Stimulated activated CD8-positive, alpha-beta memory T cell treated with anti-CD3 and anti-CD28 coated beads, Interleukin-7, amount 100 ng/mL, for 24 hours (primary cell): ENCODE measurements at places on chromosomes 16 and 17.

GRCh38 chr16:54996186-54996585 lies 65.5 kb downstream of the IRX5 start:
- no peak for DNase-seq

DNA sequence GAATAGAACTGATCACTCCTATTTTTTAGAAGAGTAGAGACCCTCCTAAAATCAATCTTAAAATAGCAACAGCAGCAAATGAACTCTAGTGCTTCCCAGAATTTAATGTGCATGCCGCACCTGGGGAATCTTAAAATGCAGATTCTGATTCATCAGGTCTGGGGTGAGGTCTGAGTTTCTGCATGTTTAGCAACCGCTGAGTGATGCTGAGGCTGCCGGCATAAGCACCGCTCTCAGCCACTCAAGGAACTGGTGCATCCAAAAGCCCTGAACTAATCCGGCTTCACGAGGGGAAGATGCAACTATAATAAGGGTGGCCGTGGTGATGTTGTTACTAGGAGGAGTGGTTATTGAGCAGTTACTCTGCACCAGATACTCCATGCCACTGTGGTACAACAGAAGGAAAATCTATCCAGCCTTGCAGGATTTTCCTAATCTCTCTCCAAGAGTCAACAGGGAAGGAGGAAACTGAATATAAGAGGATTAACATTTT lies 19.7 kb downstream of the SDK2 start:
- DNase-seq: no peak

DNA sequence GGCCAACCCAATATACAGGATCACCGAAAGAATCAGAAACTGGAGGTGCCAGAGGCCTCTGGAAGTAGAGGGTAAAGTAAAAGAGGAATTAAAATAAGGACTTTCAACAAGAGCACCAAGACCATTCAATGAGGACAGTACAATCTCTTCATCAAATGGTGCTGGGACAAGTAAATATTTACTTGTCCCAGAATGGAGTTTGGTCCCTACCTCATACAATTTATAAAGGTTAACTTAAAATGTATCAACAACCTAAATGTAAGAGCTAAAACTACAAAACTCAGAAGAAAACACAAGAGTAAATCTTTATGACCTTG lies 56.5 kb downstream of the USP31 start:
- no peak for DNase-seq

- DNase-seq: no peak
These were observed 4.0 kb upstream of the HSBP1 start for GRCh38 chr16:83803811-83804210.

- no peak for DNase-seq
These were observed 57.1 kb downstream of the SPECC1 start for GRCh38 chr17:20066253-20066652.

- no peak for DNase-seq
These were observed 21.3 kb upstream of the EMP2 start for GRCh38 chr16:10601444-10602408.
